ENCODE measurements at places on chromosomes 4 and X.

- peak; percentile 28 for DNase-seq
These were observed 137.0 kb downstream of the KCNIP4 start for GRCh38 chr4:21811565-21811964.

DNA sequence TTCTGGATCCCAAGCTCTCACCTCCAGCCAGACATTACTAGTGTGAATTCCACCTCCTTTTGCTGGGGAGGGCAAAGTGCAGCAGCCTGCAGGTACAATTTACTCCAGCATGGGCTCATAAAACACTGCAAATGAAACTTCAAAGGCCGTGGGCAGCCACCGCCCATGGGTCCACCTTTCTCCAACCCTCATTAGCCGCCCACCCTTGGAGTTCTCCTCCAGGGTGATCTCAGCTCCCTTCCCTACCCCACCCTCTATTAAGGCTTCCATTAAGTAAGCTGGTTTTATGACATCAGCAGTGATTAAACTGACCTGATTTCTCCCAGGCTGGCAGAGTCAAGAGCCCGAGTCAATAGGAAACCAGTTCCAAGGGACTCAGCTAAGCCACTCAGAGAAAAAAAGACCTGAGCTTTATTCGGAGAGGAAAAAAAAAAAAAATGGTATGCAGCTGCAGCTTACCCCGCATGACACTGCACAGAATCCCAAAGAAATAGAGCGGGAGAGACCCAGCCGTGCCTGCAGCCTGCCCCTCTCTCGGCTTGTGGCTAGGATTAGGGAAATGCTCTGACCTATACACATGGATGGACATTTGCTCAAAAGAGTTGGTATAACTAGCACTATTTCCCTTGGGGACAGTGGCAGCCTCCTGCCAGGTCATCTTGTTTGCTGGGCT is 319.6 kb downstream of the PTTG2 start:
- DNase-seq = no peak

- DNase-seq = no peak
These were observed 148.1 kb downstream of the TRIML1 start for GRCh38 chr4:188287169-188287894.

GRCh38 chrX:17527135-17527701 is 152.2 kb downstream of the NHS start:
- no peak for DNase-seq

DNA sequence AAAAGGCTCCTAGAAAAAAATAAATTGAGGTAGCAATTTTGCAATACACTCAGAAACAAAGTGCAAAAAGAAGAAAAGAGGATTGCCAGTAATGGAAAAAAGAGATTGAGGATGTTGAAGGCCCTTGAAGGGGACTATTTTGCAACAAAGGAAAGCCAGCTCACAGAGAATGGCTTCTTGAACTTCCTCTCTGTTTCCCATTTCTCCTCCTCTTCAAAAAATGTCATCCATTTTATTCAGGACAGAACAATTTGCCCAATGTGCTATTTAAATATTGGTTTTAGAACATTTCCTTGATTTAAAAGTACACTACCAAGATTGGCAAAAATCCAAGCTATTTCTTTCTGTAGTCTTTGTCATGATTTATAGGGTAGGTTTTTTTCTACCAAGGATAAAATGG is 60.2 kb downstream of the GASK1B start:
- DNase-seq = no peak

DNA sequence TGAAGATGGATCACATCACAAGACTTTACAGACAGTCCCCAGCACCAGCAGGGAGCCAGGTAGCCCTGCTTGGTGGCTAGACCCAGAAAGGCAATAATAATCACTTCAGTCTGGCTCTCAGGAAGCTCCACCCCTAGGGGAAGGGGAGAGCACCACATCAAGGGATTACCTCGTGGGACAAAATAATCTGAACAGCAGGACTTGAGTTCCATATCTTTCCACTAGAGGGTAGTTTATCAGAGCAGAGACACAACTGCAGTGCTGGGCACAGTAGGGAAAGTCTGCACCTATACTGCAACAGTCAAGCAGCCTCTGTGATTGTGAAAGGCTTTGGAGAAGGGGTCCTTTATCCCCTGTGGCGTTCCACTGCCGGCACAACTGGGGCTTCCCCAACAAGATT is 547.0 kb upstream of the POU3F4 start:
- DNase-seq = no peak

- no peak for DNase-seq
These were observed 37.5 kb upstream of the TMEM150C start for GRCh38 chr4:82599336-82599735.

All from fibroblast of mammary gland (primary cell).